ENCODE measurements at places on chromosomes 2 and 18.

GRCh38 chr18:9919564-9920232, 5.9 kb downstream of the VAPA start:
- DNase-seq = no peak

DNA sequence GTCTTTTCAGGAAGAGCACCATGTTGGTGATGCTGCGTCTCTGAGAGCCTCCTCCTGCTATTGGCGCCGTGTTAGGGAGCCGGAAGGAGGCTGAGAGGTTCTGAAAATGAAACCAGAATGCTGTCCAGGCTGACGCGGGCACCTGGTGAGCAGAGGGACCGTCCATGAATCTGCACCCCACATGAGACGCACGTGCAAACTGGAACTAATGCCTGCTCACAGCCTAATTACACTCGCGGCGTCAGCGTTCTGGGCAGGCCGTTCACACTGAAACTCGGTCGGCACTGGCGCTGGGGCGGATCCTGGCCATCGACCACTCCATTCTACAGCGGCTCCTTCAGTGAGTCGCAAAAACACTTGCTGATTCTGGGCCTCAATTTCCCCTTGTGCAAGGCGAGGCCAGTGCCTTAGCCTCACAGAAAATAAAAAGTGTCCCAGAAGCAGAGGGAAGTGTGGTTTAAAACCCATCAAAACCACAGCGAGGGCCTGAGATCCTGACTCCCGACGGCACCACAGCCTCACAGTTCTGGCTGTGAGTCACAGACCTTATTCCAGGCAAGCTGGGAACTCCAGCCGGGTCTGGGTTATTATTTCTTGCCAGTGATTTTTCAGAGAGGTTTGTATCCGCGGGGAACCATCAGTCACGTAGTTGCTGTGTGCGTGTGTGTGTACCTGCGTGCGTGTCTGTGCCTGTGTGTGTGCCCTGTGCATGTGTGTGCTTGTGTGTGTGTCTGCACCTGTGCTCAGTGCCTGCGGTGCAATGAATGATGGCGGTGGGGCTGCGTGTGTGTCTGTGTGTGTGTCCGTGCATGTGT, 49.1 kb upstream of the CTDP1 start:
- DNase-seq = no peak

- DNase-seq = no peak
Measured at GRCh38 chr18:42533009-42533575, 578.1 kb downstream of the PIK3C3 start.

DNA sequence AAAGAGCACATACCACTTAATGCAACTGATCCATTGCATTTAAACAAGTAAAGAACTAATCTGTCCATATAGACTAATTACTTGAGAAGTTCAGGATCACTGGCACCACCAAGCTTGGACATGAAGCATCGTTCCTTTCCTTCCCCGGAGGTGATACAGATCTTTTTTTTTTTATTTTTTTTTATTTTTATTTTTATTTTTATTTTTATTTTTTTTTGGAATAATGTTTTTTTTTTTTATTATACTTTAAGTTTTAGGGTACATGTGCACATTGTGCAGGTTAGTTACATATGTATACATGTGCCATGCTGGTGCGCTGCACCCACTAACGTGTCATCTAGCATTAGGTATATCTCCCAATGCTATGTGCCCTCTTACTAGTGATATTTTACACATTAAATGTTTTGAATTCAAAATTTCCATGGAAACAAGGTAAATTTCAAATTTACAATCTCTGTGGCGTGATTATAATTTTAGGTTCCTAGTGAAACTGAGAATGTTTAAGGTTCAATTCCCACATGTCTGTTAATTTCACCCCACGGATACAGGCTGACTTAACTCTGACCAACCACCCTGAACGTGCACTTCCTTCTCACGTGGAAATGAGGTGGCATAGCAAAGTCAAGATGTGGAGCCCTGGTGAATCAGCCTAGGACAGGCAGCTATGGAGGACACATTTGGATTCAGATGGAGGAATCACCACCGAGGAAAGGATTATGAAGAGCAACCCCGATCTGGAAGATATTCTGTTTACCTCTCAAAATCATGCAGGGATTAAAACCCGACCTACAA, 101.6 kb upstream of the THOC1 start:
- DNase-seq = no peak

DNA sequence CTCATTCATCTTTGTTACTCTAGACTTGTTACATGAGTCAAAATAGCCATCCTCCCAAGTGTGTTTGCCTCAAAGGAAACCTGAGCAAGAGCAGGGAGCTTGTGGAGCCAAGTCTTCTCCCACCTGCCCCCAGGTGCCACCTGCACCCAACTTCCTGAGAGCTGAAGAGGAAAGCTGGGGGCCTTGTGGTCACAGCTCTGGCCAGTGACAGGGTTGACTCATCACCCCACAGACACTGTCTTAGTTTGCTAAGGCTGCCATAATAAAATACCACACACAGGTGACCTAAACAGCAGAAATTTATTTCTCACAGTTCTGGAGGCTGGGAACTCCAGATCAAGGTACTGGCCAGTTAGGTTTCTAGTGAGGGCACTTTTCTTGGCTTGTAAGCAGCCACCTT, 99.6 kb downstream of the TPGS2 start:
- no peak for DNase-seq

DNA sequence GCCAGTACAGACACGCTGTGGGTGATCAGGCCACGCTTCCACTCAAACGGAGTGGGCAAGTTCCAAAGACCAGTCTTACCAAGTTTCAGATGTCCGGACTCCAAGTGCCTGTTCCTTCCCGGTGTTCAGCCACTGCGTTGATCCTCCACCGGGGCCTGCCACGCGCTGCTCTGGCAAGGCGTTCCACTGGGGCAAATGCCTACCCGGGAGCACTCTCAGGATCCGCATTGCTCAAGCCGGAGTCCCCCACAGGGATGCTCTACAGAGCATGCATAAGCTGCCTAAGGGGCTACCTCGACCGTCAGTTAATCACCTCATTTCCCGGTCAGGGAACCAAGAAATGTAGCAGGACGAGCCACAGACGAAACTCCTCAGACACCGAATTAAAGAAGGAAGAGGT, 37.0 kb upstream of the CLASP1 start:
- no peak for DNase-seq

- no peak for DNase-seq
Measured at GRCh38 chr2:195498839-195499490, 158.1 kb upstream of the SLC39A10 start.

- DNase-seq = no peak
Measured at GRCh38 chr2:234674781-234675201, 177.9 kb upstream of the ARL4C start.

GRCh38 chr18:25467226-25467987, 115.4 kb upstream of the ZNF521 start:
- no peak for DNase-seq

DNA sequence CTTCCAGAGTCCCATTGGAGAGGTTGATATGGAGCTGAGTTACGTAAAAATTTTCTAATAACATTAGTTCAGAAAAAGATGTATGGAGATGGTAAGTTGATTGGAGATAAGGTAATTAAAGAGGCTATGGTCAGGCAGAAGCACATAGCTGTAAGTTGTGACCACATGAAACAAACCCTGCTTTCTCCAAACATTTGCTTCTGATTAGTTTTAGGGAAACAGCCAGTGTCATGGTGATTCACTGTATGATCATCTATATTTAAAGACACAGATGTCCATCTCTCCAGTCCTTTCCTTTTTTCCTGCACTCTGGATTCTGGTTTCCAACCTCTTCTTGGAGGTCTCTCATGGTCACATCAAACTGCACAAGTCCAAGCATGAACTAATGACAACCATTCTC, 1550.8 kb upstream of the PIK3C3 start:
- DNase-seq = no peak

GRCh38 chr18:36302676-36303075, 5.2 kb downstream of the FHOD3 start:
- no peak for DNase-seq

DNA sequence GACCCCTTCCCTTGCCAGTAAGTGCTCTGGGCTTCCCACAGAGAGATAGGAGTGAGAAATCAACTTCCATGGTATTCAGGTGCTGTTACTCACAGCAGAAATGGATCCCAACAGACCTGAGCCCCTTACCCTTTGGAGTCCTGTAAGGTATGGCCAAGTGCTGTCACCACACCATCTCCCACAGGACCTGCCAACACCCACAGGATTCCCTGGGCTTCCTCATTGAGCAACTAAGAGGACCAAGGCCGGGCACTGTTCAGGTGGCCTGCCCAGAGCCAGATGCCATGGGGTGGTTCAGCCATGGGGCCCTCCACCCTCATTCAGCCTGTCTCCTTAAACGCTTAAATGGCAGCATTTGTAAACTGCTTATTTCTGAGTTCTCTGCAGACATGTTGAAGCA, 166.2 kb downstream of the TRIM43 start:
- DNase-seq = no peak

- no peak for DNase-seq
Measured at GRCh38 chr2:13542642-13543041, 825.9 kb downstream of the TRIB2 start.

- DNase-seq = no peak
Measured at GRCh38 chr18:77086034-77086433, 46.5 kb downstream of the MBP start.

DNA sequence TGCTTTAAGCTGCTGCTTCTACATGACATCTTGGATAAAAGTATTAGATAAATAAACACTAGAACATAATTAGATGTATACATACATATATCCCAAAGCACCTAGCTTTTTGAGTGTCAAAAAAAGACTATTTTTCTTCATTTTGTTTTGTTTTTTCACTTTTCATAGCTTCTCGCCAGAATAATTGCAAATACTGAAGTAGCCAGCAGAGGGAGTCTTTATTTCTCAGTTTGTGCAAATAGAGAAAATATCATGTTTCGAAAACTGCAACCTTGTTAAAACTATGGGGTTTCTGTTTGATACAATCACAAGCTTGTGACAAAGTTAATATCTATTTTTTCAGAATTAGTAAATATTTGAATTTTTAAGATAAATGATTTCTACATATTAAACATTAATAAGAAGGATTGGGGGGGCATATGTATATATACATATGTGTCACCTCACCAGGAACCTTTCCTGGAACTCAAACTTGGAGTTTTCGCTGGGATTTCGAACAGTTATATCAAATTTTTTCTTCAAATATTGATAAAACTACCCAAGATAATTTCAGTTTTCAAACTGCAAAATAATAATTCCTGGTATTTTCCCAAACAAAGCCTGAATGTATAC, 61.0 kb downstream of the GRB14 start:
- no peak for DNase-seq

DNA sequence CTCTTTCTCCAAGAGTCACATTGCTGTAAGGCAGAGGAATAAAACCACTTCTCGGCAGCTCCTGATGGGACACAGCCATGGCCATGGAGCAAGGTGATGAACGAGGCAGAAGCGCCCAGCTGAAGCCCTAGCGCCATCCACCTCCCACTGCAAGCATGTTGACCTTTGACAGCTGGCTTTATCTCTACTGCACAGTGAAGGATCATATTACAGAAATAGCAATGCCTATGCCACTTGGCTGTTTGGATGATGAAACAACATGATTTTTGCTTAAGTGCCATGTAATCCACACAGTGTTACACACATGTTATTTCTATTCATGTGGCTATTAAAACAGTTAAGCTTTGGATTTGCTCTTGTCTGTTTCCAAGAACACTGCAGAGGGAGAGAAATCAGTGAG, 167.7 kb downstream of the VAPA start:
- DNase-seq = no peak

DNA sequence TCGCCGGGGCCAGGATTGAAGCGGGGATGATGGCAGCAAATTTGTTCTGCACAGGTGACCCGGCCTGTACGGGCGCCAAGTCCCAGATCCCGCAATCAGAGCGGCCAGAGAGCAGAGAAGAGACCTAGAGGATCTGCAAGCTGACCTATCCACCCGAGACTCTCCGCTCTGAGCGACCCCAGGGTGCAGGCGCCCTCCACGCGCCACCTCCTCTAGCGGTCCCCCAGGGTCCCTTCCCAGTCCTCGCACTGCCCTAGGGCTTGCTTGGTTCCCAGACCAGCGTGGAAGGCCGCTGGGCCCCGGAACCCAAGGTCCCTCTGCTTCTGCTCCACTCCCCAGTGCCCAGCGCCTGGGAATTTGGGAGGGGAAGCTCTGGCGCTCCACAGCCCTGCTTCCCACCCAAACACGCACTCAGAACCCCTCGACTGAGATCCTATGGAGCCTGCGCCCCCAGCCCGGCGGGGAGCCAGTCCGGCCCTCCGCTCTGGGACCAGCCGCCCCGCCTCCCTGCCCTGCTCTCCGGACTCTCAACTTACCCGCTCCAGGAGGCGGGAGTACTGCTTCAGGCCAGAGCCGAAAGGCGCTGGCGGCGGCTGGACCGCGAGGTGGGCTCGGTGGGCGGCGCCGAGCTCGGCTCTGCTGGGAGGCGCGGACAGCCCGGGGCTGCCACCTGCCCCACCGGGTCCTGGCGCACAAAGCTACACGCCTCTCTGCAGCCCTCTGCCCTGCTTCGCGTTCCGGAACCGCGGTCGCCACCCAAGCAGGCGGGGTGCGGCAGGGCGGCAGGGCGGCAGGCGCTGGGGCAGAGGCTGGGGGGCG, 3.0 kb upstream of the SIX3 start:
- no peak for DNase-seq

- no peak for DNase-seq
Measured at GRCh38 chr2:219045937-219046550, 4.7 kb upstream of the CFAP65 start.

Data from activated CD4-positive, CD25-positive, alpha-beta regulatory T cell treated with anti-CD3 and anti-CD28 coated beads, Interleukin-2, amount 50 U/mL, for 16 hours (primary cell).